ENCODE measurements at places on chromosomes 11 and 22.

DNA sequence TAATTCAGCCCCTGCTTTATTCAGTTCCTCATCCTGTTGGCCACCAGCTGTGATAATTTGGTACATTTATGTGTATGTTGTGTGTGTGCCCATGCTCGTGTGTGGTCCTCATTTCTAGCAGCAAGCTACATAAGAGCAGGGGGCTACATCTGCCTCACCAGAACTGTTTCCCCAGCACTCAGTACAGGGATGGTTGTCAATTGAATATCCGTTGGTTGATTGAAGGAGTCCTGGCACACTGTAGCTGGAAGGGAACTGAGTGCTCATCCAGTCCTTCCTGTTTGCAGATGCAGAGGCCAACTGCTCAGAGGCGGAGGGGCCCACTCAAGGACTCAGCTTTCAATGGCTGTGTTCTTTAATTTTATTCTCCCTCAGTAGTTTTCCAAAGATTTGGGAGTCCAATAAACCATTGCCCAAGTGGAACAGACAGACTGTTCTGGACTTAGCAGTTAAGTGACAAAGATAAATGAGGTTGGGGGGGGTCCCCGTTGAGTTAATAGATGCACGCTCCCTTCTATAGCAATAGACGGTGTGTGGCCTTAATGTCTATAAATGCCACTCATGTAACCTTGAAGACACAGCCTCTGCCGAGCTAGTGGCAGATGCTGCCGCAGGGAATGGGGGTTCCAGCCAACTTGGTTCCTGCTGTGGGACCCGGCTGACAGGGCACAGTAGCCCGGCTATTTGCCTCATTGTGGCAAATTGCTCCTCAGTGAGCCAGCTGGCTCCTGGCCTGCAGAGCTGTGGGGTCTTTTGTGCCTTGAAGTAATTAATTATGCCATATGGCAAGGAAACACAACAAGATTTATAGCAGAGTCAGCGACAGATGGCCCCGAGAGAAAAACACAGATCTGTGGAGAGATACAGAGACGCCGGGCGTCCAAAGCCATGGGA is 71.4 kb upstream of the GRK3 start:
- peak; percentile 81 for DNase-seq

- DNase-seq = no peak
Measured at GRCh38 chr22:35113341-35113740, 47.4 kb downstream of the ISX start.

GRCh38 chr11:129750343-129751292 is 65.0 kb upstream of the TMEM45B start:
- peak; percentile 83 for DNase-seq

GRCh38 chr11:607971-608659 is 7.6 kb downstream of the IRF7 start:
- DNase-seq = no peak

GRCh38 chr11:1195682-1196515 is 27.0 kb upstream of the MUC5B start:
- DNase-seq = no peak

GRCh38 chr11:74141241-74141695 is 29.5 kb downstream of the C2CD3 start:
- DNase-seq = no peak

Data from NCI-H1417 (cell line).